ENCODE measurements at places on chromosomes 2 and 18.

- peak; percentile 69 for DNase-seq
Measured at GRCh38 chr2:64698668-64699444, 45.1 kb upstream of the SERTAD2 start.

GRCh38 chr2:45089554-45090261 lies 80.5 kb upstream of the SIX2 start:
- no peak for DNase-seq

DNA sequence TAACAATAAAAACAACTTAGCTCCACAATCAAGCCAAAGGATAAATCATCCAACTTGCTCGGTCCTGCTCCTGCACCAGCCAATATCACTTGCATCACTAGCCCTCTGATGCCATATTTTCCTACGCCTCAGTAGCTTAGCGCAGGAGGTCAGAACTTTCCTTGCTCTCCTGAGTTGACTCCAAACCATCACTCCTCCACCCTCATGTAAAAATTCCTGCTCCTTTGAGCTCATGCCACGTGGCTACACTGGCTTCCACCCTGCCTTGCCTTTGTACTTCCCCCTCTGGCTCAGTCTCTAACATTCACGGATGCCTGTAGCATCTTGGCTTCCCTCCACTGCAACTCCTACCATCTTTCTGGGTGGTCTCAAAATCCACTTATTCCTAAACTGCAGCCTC lies 25.2 kb downstream of the AAK1 start:
- DNase-seq: no peak

- DNase-seq: no peak
Measured at GRCh38 chr18:42047721-42048120, 92.7 kb downstream of the PIK3C3 start.

GRCh38 chr18:77143196-77143595 lies 10.6 kb upstream of the MBP start:
- no peak for DNase-seq

- no peak for DNase-seq
Measured at GRCh38 chr2:50754514-50754913, 277.4 kb downstream of the NRXN1 start.

DNA sequence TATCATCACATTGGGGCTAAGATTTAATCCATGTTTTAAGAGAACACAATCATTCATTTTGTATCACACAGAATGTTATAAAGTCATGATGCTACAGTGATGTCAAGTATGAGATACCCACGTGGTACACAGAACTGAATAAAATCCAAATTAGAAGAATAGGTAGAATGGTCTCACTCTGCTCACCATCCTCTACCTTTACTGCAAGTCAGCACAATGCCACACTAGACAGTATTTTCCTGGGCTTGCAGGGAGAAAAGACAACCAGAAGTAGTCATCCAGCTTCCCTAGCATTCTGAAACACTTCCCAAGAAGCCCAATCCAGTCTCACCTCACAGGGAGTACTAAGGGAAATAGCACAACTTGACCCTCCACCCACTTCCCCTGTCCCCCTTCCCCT lies 856.2 kb upstream of the NRXN1 start:
- DNase-seq: no peak

DNA sequence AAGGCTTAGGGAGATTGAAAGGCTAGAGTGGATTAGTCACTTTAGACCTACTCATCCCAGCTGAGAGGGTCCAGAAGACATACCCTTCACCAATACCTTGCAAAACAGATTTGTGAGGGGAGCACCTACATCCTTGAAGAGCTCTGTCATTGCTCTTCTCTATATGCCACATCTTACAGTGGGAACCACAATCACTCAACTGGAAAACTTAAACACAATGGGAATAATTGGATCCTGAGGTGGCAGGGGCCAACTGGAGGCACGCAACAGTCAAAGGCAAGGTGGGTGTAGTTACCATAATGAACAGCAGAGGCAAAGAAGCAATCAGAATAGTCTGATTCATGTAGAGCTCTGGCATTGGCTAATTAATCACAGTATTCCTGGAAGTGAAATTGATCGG lies 35.4 kb downstream of the PDE1A start:
- DNase-seq: no peak

GRCh38 chr2:64586883-64587481 lies 62.9 kb downstream of the AFTPH start:
- peak; percentile 40 for DNase-seq

DNA sequence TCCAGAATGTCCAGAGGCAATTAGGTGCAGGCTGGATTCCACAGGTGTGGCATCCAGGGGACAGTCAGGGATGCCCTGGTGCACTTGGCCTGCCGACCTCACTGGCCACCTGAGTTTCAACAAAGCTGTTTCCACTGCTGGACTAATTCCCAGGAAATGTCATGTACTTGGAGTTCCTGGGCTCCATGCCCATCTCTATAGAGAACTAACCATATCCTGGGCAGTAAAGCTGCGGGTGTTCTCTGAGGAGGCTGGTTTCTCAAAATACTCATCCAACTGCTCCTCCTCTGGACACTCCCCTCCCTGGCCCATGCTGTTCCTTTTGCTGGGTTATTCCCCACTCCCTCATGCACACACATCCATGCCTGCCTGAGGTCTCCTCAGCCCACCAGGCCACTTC lies 161.9 kb upstream of the SKOR2 start:
- peak; percentile 10 for DNase-seq

DNA sequence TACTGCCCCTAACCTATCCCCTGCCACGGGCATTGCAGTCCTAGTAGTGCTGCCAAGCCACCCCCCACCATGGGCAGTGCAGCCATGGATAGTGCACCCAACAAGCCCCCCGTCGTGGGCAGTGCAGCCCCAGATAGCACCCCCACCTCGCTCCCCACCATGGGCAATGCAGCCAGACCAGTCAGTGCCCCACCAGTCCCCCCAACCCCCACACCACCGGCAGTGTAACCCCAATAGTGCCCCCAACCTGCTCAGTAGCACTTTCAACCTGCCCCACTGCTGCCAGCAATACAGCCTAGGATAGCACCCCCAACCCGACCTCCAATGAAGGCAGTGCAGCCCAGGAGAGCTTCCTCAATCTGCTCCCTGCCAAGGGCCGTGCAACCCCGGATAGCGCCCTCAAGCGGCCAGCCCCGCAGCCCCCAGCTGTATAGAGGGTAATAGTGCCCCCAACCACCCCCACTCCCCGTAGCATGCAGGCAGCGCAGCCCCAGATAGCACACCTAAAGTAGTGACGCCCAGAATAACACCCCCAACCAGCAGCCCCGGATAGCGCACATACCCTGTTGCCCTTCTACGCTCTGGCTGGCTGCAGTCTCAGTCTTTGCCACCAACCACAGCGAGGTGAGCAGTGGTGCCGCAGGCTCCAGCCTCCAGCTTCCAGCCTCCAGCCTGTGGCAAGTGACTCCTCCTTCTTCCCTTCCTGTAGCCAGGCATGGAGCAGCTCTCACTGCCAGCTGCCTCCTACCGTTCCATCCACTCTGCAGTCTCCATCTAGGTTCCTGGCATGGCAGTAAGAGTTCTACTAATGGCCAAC lies 45.4 kb upstream of the ANKRD62 start:
- DNase-seq: no peak

GRCh38 chr2:72561621-72562318 lies 264.1 kb downstream of the EXOC6B start:
- no peak for DNase-seq

DNA sequence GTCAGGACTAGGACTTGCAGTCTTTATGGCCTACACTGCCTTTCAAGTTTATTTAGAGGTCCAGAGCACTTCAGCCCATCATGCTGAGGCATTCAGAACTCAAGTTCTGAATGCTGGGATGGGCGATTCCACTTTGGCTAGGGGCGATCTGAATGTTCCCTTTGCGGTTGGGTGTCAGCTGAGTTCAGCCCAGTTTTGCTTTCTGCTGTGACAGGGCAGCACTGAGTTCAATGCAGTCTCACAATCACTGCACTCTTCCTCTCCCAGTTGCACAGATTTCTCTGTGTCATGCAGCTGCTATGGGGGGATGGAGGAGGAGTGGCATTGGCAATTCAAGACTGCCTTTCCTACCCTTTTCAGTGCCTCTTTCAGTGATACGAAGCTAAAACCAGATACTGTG lies 1232.0 kb upstream of the FAM98A start:
- no peak for DNase-seq

DNA sequence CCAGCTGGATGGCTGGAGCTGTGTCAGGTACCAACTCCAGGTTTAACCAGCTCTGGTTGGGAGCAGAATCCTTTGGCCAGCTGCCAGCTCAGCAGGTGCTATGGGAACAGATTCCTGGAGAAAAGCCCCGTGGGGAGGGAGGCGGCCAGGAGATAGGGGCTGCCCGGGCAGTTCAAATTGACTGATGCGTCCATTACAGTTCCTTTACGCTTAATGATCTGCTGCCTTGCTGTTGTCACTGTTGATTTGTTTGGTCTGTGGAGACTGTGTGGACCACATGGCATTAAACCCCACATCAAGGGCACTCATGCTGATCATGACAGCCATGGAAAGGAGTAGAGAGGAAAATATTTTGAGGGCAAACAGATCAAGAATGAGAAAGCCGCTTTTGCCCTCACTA lies 200.0 kb downstream of the TSN start:
- DNase-seq: no peak

GRCh38 chr2:29165362-29166241 lies 50.4 kb downstream of the CLIP4 start:
- peak; percentile 20 for DNase-seq

- DNase-seq: no peak
Measured at GRCh38 chr2:37059841-37060240, 24.3 kb downstream of the HEATR5B start.

- DNase-seq: no peak
Measured at GRCh38 chr2:459931-460330, 172.0 kb upstream of the ALKAL2 start.

GRCh38 chr18:71760541-71760940 lies 783.6 kb downstream of the CBLN2 start:
- no peak for DNase-seq

- no peak for DNase-seq
Measured at GRCh38 chr2:45905632-45905958, 254.1 kb downstream of the PRKCE start.

DNA sequence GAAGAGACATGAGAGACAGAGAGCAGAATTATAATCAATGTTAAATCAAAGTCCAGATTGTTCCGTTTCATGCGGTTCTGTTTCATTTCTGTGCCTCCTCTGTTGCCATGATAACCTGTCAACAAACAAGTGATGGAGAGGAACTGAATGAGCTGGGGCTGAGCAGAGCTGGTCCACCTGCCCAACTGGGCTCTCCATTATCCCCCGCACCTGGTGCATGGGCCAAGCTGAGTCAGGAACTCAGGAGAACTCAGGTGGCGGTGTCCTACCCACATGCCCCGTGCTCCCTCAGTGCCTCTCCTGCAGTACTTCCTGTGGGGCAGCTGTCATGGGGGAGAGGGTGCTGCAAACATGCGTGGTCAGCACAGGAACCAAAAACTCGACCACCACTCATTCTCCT lies 178.8 kb downstream of the TTC32 start:
- DNase-seq: no peak

- no peak for DNase-seq
Measured at GRCh38 chr2:43566461-43566729, 29.4 kb downstream of the THADA start.

GRCh38 chr2:208642125-208642779 lies 235.7 kb downstream of the PTH2R start:
- DNase-seq: no peak

DNA sequence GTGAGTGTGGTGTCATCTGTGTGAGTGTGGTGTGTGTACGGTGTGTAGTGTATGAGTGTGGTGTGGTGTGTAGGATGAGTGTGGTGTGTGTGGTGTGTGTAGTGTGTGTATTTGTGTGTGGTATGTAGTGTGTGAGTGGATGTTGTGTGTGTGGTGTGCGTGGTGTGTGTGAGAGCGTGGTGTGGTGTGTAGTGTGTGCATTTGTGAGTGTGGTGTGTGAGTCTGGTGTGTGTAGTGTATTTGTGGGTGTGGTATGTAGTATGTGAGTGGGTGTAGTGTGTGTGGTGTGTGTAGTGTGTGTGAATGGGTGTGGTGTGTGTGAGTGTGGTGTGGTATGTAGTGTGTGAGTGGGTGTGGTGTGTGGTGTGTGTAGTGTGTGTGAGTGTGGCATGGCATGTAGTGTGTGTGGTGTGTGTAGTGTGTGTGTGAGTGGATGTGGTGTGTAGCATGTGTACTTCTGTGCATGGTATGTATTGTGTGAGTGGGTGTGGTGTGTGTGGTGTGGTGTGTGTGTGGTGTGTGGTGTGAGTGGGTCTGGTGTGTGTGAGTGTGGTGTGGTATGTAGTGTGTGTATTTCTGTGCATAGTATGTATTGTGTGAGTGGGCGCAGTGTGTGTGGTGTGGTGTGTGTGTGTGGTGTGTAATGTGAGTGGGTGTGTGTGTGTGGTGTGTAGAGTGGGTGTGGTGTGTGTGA lies 227.8 kb downstream of the BCL2 start:
- no peak for DNase-seq

DNA sequence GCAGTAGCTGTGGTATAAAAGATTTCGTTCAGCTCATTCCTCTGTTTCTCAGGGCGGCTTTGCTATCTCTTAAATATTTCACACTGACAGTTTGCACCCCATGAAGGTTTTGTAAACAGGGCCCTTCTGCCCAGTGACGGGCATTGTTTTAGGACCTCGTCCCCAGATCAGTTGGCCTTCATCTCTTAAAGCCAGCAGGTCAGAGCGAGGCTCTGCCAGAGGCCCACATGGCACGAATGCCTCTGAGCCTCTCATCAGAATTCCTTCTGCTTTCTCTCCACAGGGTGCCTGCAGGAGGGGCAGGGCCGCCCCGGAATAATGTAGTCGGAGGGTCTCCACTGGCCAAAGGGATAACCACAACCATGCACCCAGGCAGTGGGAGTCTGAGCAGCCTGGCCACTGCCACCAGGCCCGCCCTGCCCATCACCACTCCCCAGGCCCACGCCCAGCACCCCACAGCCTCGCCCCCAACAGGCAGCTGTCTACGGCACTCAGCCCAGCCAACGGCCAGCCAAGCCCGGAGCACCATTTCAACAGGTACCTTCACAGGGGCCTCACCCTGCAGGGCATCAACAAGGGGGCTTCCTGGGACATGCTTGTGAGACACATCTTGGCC lies 177.0 kb downstream of the SEPTIN10 start:
- DNase-seq: no peak

DNA sequence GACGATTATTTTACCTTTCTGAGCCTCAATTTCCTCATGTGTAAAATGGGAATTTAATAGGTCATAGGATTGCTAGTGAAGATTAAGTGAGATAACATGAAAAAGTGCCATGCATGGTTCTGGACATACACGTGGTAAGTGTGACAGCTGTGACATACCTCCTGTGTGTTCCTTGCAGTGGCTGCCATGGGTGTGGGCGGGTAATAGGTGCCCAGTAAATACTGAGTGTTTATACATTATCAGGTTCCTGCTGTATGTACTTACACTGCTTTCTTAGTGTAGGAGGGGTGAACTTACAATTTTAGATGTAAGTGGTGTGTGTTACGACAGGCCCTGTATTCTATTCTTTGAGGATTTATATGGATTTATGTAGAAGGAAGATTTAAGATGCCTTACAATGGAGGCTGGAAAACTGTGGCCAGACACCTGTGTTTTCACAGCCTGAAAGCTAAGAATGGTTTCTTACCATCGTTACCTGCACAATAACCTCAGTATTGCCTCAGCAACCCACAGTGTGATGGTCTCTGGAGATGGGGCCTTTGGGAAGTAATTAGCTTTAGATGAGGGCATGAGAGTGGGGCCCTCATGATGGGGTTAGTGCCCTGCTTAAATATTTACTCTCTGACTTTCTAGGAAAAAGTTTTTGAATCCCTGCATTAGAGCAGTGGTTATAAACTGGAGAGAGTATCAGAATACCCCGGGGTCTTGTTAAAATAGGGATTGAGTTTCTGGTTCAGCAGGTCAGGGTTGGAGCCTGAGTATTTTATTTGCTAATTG lies 78.1 kb downstream of the ASAP2 start:
- no peak for DNase-seq

- DNase-seq: no peak
Measured at GRCh38 chr2:239772721-239773120, 252.4 kb downstream of the NDUFA10 start.

GRCh38 chr2:42842466-42842865 lies 50.1 kb upstream of the HAAO start:
- DNase-seq: no peak
